ENCODE measurements at places on chromosomes 3 and 15.
A peak's percentile ranks its signal among the peaks of the same experiment; 100 is the strongest.

DNA sequence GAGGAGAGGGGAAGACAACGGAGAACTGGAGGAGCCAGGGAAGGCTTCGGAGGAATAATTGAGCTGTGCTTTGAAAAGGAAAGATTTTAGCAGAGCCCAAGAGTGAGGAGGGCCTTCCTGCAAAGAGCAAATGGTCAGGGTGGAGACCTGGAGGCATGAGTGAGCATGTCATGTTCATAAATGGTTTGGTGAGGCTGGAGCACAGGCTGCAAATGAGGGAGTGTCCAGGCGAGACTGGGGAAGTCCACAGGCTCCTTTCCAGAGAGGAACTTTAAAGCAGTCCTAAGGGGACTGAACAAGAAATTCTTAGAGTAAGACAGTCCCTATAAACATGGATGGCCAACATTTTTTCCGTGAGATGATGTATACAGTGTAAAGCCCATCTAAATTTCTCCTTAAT is 108.8 kb downstream of the THSD4 start:
- no peak for DNase-seq

- no peak for DNase-seq
These were observed 4.8 kb upstream of the CSPG5 start for GRCh38 chr3:47583320-47584075.

DNA sequence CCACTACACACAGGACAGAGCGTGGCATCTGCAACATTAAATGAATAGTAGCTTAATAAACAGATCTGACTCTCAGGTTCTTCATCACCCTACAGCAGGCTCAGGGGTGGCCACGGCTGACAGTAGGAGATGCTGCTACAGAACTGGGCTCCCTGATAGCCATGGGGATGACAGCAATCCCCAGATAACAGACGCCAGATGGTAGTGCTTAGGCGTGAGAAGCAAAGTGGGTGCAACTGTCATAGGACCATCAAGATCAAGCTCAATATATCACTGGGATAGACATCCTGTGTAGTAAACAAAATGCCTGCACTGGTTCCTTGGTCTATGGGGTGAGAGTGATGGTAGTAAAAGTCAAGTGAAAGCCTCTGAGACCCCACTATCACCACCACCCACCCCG is 2.6 kb upstream of the TPRA1 start:
- DNase-seq: no peak

GRCh38 chr3:17740721-17741141 is 1.7 kb downstream of the TBC1D5 start:
- DNase-seq: peak; percentile 52

- no peak for DNase-seq
These were observed 147.9 kb upstream of the ATP2B2 start for GRCh38 chr3:10653241-10653640.

- no peak for DNase-seq
These were observed 57.8 kb upstream of the KY start for GRCh38 chr3:134708671-134709070.

DNA sequence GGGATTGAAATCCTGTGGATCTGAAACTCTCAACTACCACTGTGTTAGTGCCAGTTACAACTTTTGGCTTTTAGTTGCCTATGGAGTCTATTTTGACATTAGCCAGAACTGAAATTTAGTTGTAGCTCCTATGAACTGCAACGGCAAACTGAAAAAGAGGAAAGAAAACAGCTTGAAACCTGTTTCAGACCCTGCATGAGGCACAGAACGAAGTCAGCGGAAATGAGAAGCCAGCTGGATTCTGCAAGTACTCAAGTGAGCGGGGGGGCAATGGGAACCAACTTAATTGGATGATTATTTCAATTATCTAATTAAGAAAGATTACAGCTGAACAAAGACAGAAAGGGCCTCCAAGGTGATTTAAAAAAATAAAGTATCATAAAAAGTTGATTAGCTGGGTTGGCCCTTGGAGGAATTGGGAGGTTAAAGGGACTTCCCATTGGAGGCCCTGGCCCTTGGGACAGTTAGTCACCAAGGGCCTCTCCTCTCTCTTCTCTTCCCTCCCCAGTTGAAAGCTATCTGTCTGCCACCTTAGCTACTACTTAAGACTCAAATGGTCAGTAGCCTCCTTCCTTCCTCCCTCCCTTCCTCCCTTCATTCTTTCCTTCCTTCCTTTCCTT is 352.1 kb downstream of the SHQ1 start:
- DNase-seq: no peak

DNA sequence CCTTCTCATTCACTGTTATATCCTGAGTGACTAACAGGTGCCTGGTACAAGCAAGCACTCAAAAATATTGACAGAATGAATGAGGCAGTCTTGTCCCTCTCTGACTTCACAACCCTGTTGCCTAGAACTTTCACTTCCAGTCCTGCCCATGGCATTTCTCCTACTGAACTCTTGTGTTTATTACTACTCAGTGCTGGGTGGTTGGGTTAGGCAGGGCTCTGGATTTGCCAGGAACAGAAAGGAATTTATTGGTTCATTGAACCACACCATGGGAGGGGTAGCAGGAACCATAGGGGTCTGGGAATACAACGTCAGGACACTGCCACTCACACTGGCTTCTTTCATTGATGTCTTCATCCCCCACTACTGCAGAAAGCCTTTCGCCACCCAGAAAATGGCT is 41.9 kb upstream of the SEMA4B start:
- DNase-seq: peak; percentile 39

GRCh38 chr3:118098827-118099226 is 935.8 kb downstream of the IGSF11 start:
- DNase-seq: no peak

GRCh38 chr15:36784098-36784670 is 204.8 kb downstream of the CDIN1 start:
- no peak for DNase-seq

DNA sequence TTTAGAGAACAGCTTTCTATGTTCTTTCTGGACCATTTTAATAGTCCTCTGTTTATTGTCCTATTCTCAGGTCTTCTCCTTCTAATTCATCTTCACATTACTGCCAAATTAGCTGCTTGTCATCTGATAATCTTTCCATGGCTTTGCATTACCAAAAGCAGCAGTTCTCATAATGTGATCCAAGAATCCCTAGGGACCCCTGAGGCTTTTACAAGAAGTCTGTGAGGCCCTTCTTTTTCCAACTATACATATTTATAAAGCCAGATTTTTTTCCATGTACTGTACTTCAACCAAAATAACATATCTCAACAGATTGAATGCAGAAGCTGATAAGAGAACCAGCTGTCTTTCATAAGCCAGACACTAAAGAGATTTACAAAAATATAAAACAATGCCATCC is 162.5 kb upstream of the BFSP2 start:
- no peak for DNase-seq

GRCh38 chr15:48556159-48556897 is 89.2 kb downstream of the FBN1 start:
- DNase-seq: no peak

- DNase-seq: no peak
These were observed 104.4 kb downstream of the RPL22L1 start for GRCh38 chr3:170765419-170766078.

DNA sequence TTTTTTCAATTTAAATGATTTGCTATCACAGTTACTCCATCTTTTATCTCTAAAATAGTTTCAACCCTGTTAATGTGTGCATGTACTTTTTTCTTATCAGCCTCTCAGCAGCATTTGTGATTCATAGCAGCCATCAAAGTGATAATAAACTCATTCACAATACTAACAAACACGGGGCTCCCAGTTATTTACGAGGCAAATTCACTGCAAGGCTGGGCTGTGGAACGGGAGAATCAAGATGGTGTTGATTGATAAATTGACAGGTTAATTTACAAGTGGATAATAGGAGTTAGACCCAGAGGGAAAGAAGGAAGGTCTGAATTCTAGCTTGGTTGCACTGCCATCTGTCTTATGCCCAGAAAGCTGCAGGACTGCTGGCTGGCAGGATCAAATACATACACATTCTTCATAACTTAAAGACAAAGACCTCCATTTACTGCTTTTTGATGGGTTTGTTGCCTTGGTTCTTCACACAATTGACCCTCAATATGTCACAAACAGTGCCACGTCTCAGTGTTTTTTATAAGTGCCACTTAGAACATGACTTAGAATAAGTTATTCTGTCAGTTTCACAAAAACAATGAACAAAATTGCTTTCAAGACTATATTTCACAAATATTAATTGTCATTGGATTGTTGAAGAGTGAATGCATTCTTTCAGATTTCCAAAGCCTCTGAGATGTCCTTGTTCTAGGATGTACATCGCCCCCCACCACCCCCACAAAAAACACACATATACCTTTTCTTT is 562.8 kb downstream of the NR2F2 start:
- peak; percentile 56 for DNase-seq

GRCh38 chr3:49415931-49416601 is 3.8 kb downstream of the TCTA start:
- DNase-seq: no peak

GRCh38 chr3:156691920-156692319 is 17.5 kb downstream of the TIPARP start:
- peak; percentile 34 for DNase-seq

DNA sequence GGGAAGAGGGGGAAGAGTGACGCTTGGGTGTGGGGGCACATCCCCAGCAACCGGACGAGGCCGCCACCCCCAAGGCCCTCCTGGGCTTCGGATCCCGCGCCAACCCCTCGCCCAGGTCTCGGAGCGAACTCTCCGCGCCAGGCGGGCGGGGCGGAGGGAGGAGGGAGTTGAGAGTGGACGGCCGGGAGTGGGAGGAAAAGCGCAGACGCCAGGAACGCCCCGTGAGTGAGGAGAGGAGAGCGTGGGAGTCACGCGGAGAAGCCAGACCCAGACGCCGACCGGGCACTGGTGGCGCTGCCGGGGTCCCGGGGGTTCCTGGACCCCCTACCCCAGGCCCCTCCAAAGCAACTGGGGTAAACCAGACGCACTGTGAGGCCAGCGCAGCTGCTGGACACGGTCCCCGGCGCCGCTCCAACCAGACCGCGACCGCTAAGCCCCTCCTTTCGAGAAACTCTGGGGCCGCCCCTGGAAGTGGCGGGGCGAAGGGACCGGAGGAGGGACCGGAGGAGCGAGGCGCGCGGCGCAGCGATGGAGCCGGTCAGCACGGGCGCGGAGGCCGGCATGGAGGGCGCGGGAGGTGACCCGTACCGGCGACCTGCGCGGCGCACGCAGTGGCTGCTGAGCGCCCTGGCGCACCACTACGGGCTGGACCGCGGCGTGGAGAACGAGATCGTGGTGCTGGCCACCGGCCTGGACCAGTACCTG is at the start of gene EFCC1:
TSS of gene EFCC1 (plus strand) at position 204 of the 705 bp plus-strand sequence. CDS start at position 529, 325 bp downstream.
- DNase-seq: peak; percentile 63

- DNase-seq: peak; percentile 84
These were observed 53.2 kb downstream of the PGPEP1L start for GRCh38 chr15:98954411-98954810.

GRCh38 chr3:150721285-150722130 is 17.8 kb upstream of the ERICH6 start:
- peak; percentile 67 for DNase-seq

- DNase-seq: no peak
These were observed 105.5 kb upstream of the SMAD3 start for GRCh38 chr15:66959875-66960274.

DNA sequence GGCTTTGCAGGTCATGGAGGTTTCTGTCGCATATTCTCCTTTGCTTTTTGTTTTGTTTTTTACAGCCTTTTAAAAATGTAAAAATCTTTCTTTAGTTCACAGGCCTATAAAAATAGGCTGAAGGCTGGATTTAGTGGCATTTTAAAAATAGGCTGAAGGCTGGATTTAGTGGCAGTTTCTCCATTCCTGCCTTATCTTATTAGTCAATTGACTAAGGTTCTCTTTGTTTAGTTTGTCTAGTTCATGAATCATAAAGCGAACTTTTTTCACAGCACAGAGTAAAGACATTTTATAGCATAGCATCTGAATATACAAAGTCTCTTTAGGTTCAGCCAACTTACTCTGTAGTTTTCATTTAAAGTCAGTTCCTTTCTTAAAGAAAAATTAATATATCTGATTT is 31.4 kb downstream of the AP4E1 start:
- DNase-seq: no peak

GRCh38 chr3:59908280-59908679 is 858.5 kb upstream of the CFAP20DC start:
- peak; percentile 1 for DNase-seq

- DNase-seq: no peak
These were observed 3.8 kb downstream of the IVD start for GRCh38 chr15:40409366-40409765.

- DNase-seq: no peak
These were observed 7.9 kb downstream of the LRRC31 start for GRCh38 chr3:169861871-169862270.

DNA sequence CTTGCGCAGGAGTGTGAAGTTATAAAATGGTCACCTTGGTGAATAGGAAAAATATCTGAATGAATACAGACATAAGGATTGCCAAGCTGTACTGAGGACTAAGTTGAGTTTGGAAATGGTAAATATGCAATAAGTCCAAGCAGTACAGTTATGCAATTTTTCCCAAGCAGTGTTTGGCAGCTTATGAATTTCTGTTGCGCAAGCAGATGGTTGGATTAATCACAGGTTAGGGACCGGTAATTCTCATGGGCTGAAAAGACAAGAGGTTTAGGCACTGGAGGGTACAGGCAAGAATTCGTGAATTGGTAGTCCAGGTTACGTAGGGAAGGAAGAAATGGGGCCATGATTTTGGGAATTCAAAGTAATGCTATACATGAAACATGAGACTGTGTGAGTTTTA is 210.3 kb downstream of the RAP2B start:
- no peak for DNase-seq

DNA sequence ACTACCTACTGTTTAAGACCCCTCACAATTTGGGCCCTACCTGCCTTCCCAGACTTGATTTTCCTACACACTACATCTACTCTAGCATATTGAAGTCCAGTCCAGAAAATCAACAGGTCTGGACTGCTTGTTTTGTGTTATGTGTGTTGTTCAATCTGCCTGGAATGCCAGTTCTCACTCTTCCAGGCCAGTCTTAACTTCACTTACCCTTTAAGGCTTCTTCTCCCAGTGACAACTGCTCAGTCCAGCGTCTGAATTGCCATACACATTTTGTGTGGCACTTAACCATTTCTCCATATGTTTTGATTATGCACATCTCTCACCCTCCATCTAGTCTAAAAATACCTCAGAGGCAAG is 1.1 kb downstream of the TICRR start:
- peak; percentile 17 for DNase-seq

GRCh38 chr15:61091289-61091616 is 137.8 kb downstream of the RORA start:
- DNase-seq: no peak

DNA sequence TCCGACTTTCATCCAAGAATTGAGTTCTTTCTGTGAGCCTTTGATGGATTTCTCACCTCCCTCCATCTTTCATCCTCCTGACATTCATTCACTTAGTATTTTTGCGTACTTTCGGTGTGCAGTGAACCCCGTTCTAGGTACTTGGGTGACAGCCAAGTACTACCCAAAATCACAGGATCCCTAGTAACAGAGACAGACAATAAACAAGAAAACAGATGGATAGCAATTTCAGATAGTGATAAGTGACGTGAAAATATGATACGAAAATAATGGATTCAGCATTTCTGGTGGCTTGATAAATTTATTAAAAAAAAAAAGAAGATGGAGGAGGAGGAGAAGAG is 264 bp upstream of the CMTM6 start:
- no peak for DNase-seq
